Cerebellar nuclear complex (tissue), 1 donor: ENCODE measurements at places on chromosomes 4 and X.

GRCh38 chr4:121814756-121815155 is 8.9 kb downstream of the CCNA2 start:
- DNase-seq = no peak

- no peak for DNase-seq
Measured at GRCh38 chr4:845836-846251, 19.9 kb upstream of the CPLX1 start.

GRCh38 chrX:110758781-110759422 is 36.7 kb downstream of the CHRDL1 start:
- DNase-seq = no peak

DNA sequence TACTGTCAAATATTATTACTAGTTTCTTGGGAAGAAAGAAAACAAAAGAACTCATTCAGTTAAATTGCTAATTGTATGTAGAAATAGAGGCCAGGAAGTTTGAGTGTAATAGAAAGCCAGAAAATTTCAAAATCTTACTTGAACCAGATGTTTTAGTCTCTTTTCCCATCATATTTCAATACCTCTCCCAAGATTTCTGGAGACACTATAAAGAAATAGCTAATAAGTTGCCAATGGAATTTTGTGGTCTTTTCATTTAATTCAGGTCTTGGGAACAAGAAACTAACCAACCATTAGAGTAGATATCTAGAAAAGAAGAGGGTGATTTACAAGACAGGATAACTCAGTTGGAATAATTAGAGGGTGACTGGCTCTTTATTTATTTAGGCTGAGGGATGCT is 112.2 kb downstream of the AGTR2 start:
- DNase-seq = no peak

- DNase-seq = no peak
Measured at GRCh38 chr4:47852136-47852535, 14.3 kb upstream of the CORIN start.

- no peak for DNase-seq
Measured at GRCh38 chr4:27635936-27636913, 775.6 kb downstream of the STIM2 start.

DNA sequence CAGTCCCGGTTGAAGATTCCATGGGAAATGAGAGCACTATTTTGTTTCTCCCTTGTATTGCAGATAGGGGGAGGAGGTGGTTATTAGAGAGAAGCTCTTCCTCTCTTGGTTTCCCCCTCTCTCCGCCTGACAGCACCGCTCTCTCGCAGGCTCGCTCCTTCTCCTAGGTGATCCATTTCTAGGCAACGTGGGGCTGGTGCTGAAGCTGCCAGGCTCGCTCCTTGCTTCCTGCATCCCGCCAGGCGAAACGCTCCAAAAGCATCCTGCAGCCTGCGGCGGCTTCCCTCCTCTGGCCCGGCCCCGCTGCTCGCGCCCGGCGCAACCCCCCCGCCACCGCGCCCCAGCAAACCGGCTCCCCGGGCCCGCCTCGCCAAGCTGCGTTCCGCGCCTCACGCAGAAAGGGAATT is at the start of gene GRID2:
TSS of gene GRID2 (plus strand) at position 346 of the 407 bp plus-strand sequence.
- peak; percentile 76 for DNase-seq

- no peak for DNase-seq
Measured at GRCh38 chr4:2798399-2799223, 5.7 kb downstream of the SH3BP2 start.
